HT-29 (cell line): ENCODE measurements at places on chromosomes 3 and 15.

DNA sequence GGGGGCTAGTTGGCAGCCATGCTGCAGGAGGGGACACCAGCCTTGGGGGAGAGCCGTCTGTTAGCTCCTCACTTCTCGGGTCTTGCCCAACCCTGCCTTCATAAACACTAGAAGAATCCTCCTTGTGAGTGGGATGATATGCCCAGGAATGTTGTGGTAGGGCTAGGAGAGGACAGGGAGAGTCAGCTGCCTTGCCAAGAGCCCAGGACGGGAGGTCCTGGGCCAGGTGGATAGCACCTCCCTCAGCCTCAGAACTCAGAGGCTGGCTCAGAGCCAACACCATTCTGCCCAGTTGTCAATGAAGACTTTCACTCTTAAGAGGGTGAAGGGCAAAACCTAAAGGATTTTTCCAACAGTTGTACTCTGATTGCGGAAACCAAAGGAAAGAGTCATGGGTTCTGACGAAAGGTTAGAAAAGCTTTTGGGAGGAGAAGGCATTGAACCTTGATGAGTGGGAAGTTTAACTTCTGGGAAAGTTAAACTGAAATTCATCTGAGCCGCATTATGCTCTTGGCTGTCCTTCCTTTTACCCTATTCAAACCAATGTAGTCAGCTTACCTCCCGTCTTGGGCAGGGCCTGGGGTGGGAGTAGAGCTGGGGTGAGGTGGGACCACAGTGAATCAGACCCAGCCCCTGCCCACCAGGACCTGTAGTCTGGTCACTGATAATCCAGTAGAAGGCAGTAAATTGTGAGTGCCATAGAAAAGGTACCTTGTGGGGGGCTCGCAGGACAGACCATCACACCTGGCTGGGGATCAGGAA, 81.9 kb downstream of the FAM43A start:
- DNase-seq = no peak

DNA sequence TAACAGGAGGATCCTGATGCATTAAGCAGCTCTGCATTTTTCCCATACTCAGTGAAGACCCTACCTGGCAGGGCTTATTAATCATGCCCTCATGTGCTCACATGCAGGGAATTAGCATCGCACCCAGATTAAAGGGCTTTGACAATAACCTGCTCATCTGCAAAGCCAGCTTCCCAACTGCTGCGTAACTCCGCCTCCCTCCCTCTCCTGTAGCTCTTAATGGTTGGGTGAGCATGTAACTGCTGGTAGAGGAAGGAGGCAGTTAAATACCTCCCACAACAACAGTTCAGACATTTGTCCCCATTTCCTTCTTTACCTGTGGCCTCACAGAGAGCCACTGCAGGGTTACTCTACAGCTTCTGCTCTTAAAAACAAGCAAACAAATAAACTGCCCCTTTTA, 203.6 kb upstream of the WNT5A start:
- DNase-seq = no peak

DNA sequence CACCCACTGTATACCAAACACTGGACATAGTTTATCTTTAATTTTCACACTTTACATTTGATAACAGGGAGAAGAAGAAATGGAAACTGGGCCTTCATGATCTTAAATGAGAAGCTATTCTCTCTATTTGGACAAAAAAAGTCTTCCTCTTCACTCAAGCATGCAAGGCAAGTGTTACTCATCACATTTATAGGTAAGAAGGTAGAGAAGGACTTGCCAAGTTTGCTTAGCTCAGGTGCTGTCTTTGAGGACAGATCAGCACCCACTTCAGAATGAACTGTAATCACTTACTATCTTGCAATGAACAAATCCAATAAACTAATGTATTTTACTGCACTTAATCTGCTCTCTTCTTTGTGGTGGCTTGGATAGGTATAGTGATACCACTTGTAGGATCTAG, 1.1 kb upstream of the MYH15 start:
- DNase-seq = no peak

DNA sequence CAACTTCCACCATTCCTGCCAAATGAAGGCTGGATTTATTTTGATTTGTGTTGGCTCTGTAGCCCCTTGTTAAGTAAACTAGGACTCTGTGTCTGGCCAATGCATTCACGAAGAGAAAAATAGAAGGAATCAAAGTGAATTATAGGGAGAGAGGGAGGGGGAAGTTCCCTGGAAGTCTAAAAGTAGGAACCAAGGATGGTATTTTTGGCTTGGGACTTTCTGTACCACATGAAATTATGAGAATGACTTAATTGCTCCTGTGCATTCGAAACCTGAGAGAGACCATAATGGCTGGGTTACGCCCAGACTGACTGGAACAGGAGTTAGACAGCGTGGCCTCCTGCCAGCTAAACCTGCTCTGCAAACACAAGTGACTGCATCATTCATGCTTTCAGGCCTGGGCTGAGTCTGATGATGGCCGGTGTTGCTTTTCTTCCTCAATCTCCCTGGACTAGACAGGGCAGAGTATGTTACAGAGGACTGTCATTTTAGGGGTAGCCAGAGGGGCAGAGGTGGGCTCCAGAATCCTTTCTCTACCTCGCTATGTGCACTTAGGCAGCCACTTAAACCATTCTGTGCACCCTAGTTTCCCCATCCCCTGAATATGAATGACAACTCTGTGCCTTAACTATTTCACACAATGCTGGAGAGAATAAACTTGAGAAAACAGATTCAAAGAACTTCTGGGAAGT, 58.9 kb downstream of the MYO1E start:
- DNase-seq = peak; percentile 92

DNA sequence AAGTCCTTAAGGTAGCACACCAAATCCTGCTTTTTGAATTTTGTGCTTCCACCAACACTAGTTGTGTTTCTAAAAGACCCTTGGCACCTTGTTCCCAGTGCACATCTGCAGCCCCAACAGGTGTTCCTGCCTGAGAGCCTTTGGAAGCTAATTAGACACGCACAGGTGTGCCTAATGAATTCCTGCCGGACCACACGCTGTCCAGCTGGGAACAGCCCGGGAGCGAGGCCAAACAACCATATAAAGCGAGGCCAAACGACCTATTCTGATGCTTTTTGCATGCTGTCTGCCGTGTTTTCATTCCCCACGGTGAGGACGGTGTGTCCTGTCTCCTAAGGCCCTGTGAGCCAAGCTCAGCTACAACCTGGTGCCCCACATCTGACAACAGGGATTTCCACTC, 99.5 kb downstream of the ATG7 start:
- no peak for DNase-seq

GRCh38 chr3:197027896-197028727, 1.5 kb downstream of the MELTF start:
- no peak for DNase-seq

- no peak for DNase-seq
These were observed 33.3 kb downstream of the PTPN23 start for GRCh38 chr3:47414161-47414564.

- DNase-seq = peak; percentile 22
These were observed 56.4 kb downstream of the SPTSSB start for GRCh38 chr3:161314836-161315395.

- no peak for DNase-seq
These were observed 710.6 kb downstream of the EDEM1 start for GRCh38 chr3:5898106-5898505.

- no peak for DNase-seq
These were observed 69.6 kb downstream of the SMAD3 start for GRCh38 chr15:67134871-67135492.

DNA sequence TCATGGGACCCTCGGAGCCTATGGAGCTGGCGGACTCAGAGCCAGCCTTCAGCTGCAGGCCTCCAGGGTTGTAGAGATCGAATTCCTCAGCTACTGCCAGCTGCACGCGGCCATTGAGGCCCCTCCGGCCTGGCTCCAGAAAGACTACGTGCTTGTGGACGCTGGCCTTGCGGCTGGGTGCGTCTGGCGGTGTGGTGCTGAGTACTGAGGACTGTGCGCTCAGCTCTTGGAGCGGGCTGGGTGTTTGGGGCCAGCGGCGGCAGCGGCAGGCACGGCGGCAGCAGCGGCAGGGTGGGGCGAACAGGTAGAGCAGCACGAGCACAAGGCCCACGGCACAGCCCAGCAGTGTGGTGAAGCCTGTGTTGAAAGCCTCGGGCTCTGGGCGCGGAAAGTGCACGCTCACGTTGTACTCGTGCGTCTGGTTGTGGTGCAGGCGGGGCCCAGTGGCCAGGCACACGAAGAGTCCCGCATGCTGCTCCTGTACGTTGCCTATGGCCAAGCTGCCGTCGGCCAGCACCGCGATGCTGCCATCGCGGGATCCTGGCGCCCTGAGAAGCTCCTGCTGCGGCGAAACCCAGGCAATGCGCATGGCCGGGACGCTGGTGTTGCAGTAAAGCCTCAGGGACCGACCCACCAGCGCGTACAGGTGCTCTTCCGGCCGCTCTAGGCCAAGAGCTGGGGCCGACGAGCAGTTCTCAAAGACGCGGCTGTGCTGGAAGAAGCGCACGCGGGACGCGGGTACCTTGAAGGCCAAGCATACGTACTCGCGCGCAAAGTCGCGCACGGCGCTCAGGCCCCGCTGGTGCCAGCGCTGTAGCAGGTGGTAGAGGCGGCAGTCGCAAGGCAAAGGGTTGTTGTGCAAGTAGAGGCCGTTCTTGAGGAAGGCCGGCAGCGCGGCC, 1.3 kb downstream of the AMIGO3 start:
- no peak for DNase-seq

GRCh38 chr3:147619921-147620560, 210.9 kb downstream of the ZIC1 start:
- no peak for DNase-seq

- DNase-seq = no peak
These were observed 247.7 kb upstream of the CDIN1 start for GRCh38 chr15:36331531-36332275.

DNA sequence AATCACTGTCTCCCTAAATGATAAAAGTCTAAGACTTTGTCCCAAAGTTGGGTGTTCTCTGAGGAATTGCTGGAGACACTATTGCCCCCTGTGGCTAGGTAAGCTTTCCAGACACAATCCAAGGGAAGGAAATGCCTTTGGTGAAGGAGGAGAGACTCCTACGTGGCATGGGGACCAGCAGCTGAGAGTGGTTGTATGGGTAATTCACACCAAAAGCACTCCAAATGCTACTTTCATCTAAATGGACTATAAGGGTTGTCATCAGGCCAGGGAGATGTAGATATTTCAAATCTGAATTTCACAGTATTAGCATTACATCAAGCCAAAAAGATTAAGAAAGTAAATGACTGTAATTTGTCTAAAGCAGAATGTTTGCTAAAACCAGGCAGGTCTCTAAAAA, 400.8 kb upstream of the THBS1 start:
- DNase-seq = no peak
